Activated CD8-positive, alpha-beta T cell treated with anti-CD3 and anti-CD28 coated beads for 36 hours (primary cell): ENCODE measurements at places on chromosomes 16 and 17. TPM values are rescaled to one million over a fixed set of nuclear protein-coding genes. Genes with fewer than 3 reads are reported as not detected.

- no peak for DNase-seq
- no peaks in the 10 kb centered on the region for H3K36me3 ChIP-seq
- H3K4me3 ChIP-seq: no peak overlapping the region
- H3K27ac ChIP-seq: no peak overlapping the region
Measured at GRCh38 chr16:64346080-64346479, 775.8 kb downstream of the CDH11 start.

SPNS3 gene
- total RNA-seq: 24.7 TPM

- peaks cover 11% of the 10 kb centered on the region for H3K27me3 ChIP-seq
- H3K27ac ChIP-seq: no peak overlapping the region
- DNase-seq: peak; percentile 13
- no peak overlapping the region for H3K4me3 ChIP-seq
Measured at GRCh38 chr16:19094542-19095365, 19.0 kb upstream of the ITPRIPL2 start.

AIPL1 gene
- total RNA-seq: not detected

- H3K36me3 ChIP-seq: no peaks in the 10 kb centered on the region
- DNase-seq: no peak
- peaks cover 13% of the 10 kb centered on the region for H3K4me1 ChIP-seq
- no peaks in the 10 kb centered on the region for H3K27me3 ChIP-seq
- H3K27ac ChIP-seq: no peak overlapping the region
- no peak overlapping the region for H3K4me3 ChIP-seq
Measured at GRCh38 chr17:51365090-51365489, 104.7 kb downstream of the UTP18 start.

DNA sequence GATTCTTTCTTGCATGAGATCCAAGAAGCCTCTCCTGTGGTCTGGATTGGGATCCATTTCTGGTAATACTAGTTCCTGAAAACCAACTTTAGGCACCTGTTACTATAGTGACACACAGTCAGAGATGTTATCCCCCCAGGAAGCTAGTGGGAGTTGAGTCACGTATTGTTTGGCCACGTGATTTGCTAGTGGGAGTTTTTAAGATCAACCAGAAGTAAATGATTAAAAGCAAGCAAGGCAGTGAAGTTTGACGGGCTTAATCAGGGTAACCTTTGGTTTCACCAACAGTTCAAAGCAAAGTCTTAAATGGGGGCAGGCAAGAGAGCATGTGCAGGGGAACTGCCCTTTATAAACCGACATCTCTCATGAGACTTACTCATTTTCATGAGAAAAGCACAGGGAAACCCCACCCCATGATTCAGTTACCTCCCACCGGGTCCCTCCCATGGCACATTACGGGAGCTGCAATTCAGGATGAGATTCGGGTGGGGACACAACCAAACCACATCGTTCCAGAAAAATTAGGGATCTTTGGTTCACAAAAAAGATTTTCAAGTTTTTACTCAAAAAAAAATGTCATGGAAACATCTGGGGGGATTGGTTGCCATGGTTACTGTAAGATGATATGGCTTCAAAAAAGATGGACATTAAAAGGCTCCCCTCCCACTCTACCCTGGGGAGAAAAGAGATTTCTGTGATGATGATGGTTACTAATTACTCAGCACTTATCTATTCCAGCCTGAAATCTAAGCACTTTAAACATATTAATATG lies 483.1 kb upstream of the ERCC4 start:
- H3K4me3 ChIP-seq: no peak overlapping the region
- DNase-seq: peak; percentile 5
- no peaks in the 10 kb centered on the region for H3K27me3 ChIP-seq
- no peaks in the 10 kb centered on the region for H3K4me1 ChIP-seq
- no peaks in the 10 kb centered on the region for H3K36me3 ChIP-seq
- H3K27ac ChIP-seq: no peak overlapping the region

KRTAP1-5 gene
- total RNA-seq: not detected

DNA sequence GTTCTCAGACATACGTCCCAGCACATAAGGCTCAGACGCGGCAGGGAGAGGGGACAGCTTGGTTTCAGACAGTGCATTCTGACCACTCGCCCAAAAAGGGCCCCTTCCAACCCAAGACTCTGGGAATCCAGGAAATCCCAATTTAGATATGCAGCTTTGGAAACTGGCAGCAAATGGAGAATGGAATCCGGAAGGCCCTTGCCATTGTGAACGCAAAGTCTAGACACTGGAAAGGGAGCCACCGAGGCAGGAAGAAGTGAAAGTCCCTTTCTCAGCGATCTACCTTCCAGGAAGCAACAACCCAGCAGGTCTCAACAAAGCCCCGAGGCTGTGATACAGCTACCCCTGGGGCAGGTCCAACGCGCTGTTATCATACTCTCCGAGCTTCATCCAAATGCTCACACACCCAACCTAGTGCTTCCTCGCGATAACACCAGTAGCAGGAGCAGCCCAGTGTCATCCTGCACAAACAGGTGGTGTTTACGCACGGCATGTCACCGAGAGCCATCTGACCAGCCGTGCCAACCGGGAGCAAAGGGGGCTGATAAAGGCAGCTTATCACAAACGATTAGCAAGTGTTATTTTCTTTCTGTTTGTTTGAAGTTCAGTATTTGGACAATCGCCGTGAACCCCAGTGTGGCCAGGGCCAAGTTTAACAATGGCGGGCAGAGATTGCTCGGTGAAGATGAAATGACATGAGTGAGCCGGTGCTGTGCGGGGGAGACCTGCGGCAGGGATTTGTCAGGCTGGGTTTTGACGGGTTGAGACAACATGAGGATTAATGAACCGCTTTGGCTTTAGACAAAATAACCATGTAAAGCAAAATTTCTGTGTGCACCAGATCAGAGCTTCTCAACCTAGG lies 240.6 kb downstream of the FOXL1 start:
- no peak for DNase-seq
- no peak overlapping the region for H3K4me3 ChIP-seq
- H3K36me3 ChIP-seq: no peaks in the 10 kb centered on the region
- no peaks in the 10 kb centered on the region for H3K4me1 ChIP-seq
- H3K27me3 ChIP-seq: peaks cover 10% of the 10 kb centered on the region
- H3K27ac ChIP-seq: no peak overlapping the region

DNA sequence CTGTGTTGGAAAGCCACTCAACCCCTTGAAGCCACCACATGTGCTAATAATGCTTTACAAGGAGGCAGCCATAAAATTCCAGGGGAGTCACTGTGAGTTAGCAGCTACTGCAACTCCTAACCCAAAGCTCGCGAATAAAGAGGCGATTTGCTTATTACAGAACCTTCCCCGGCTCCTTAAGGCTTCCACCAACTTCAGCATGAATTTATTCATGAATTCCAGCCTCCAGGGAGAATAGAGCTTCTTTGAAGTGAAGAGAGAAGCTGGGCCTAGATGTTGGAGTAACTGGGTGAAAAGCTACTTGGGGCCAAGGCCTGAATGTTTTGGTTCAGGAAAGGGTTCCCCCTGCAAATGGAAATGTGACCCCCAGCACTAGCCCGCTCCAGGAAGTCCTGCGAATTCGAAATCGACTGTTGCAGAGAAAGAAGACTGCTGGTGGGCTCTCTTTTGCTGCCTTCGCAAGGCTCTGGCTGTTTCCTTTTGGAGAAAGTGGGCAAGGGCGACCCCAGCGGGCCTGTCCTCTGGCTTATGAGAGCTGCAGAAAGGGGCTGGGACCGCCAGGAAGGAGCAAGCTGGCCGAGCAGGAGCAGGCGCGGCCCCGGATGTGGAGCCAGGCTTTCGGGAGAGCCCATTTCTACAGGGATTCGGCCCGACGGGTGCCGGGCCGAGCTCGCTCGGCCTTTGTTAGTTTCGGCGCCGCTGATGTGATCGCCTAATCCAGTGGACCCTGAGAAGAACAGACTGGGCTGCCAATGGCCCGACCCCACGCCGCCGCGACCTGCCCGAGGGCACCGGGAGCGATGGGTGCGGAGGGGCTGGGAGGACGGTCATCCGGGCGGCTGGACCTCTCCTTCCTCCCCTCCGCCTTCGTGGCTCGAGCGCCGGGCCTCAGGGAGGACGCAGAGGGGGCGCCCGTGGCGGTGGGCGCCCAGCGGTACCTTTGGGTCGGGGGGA lies 7.6 kb downstream of the CBX8 start:
- no peak overlapping the region for H3K27ac ChIP-seq
- no peaks in the 10 kb centered on the region for H3K36me3 ChIP-seq
- no peak overlapping the region for H3K4me3 ChIP-seq
- peaks cover 44% of the 10 kb centered on the region for H3K27me3 ChIP-seq
- peaks cover 7% of the 10 kb centered on the region for H3K4me1 ChIP-seq

HOXB6 gene
- not detected for total RNA-seq

DNA sequence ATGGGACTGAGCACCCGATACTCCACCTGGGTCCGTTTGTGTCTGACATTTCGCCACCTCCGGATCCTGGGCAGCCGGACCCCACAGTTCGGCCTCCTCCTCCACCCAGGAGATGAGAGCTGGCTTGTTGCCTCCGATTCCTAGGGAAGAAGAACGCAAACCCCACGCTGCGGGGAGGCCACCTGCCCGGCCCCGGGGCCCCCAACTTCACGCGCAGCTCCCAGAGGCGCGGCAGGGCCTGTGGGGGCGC lies 542 bp downstream of the ZNF764 start:
- H3K4me1 ChIP-seq: peaks cover 47% of the 10 kb centered on the region
- H3K4me3 ChIP-seq: peak overlapping the region; percentile 88
- peaks cover 32% of the 10 kb centered on the region for H3K36me3 ChIP-seq
- H3K27ac ChIP-seq: peak overlapping the region; percentile 94

GRCh38 chr16:48955837-48956236 lies 325.8 kb downstream of the CBLN1 start:
- no peaks in the 10 kb centered on the region for H3K4me1 ChIP-seq
- no peak for DNase-seq
- no peak overlapping the region for H3K27ac ChIP-seq
- H3K27me3 ChIP-seq: no peaks in the 10 kb centered on the region
- no peaks in the 10 kb centered on the region for H3K36me3 ChIP-seq
- no peak overlapping the region for H3K4me3 ChIP-seq

GRCh38 chr17:27323538-27324215 lies 29.8 kb downstream of the WSB1 start:
- DNase-seq: no peak
- H3K27me3 ChIP-seq: no peaks in the 10 kb centered on the region
- peaks cover 3% of the 10 kb centered on the region for H3K36me3 ChIP-seq
- H3K27ac ChIP-seq: no peak overlapping the region
- no peaks in the 10 kb centered on the region for H3K4me1 ChIP-seq

DNA sequence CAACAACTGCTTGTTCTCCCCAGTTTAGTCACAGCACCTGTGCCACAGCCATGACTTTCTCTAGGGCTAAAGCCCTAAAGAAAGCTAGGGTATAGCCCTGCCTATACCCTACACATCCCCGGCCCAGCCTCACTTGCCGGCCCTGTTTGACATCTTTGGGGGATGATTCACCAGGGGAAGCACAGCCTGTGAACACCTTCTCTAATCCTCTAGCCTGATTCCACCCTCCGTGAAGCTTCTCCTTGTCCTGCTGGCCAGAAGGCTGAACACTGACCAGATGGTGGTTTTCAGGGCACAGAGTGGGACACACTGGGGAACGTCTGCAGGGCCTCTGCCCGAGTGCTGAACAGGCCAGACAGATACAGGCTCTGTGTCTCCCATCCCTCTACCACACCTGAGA lies 6.0 kb downstream of the CLEC16A start:
- no peak overlapping the region for H3K27ac ChIP-seq
- H3K27me3 ChIP-seq: no peaks in the 10 kb centered on the region
- H3K36me3 ChIP-seq: no peaks in the 10 kb centered on the region

- H3K4me3 ChIP-seq: no peak overlapping the region
- H3K27ac ChIP-seq: no peak overlapping the region
- peaks cover 2% of the 10 kb centered on the region for H3K27me3 ChIP-seq
- no peaks in the 10 kb centered on the region for H3K36me3 ChIP-seq
- H3K4me1 ChIP-seq: peaks cover 3% of the 10 kb centered on the region
Measured at GRCh38 chr16:14042706-14043105, 28.4 kb upstream of the MRTFB start.

DNA sequence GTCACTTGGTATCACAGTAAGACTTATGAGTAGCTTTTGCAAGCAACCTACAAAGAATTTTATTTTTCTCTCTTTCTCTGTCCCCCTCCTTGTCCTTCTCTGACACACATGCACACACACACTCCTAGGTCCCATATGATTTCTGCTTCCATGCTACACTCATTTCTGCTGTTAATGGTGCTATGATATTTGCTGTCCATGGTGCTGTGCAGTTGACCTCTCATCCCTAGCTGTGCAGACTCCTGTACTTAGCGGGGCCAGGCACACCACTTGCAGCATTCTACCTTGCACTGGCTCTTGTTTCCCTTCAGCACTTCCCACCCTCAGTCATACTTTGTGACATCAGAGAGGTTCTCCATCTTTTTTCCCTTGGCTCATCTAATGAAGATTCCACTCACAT lies 158.9 kb upstream of the CNTNAP4 start:
- H3K27ac ChIP-seq: no peak overlapping the region
- no peak for DNase-seq
- no peaks in the 10 kb centered on the region for H3K36me3 ChIP-seq
- no peaks in the 10 kb centered on the region for H3K4me1 ChIP-seq

- no peaks in the 10 kb centered on the region for H3K36me3 ChIP-seq
- no peak for DNase-seq
- H3K27ac ChIP-seq: no peak overlapping the region
- no peak overlapping the region for H3K4me3 ChIP-seq
- peaks cover 9% of the 10 kb centered on the region for H3K4me1 ChIP-seq
Measured at GRCh38 chr17:44826123-44826790, 3.8 kb downstream of the GJC1 start.

MARVELD3 gene
- total RNA-seq: not detected

DNA sequence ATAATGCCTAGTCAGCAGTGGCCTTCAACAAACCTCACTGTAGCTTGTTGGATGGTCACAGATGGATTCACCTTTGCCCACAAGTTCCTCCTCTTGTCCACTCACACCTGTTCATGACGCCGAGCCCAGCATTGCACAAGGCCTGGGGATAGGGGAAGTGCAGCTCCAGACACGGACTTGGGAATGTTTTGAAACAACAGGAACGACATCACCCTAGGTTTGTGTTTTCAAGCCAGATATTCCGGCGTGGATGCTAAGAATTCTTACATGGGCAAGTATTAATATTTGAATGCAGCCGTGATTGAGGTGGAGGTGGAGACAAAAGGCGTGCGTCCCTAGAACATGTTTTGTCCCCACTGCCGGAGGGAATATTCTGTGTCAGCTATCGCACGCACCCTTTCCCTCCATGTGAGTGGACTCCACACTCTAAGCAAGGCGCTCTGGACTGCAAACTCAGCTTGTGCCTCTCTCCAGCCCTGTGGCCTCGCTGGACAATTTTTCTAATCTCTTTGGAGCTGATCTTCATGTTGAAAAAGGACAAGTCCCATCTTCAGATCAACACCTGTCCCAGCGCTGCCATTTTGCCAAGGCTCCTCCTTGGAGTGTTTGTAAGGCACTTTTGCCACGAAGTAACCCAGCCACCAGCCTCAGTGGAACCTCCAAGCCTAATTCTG lies 2.0 kb upstream of the BANP start:
- peaks cover 19% of the 10 kb centered on the region for H3K36me3 ChIP-seq
- peaks cover 40% of the 10 kb centered on the region for H3K4me1 ChIP-seq
- H3K27ac ChIP-seq: peak overlapping the region; percentile 11
- DNase-seq: no peak

HNF1B gene
- 0.60 TPM for total RNA-seq
